ENCODE measurements at places on chromosomes 6 and 20. TPM values are rescaled to one million over a fixed set of nuclear protein-coding genes. Genes with fewer than 3 reads are reported as not detected.

SMPDL3A gene
- 0.35 TPM for total RNA-seq

- DNase-seq, result peak; percentile 25
Measured at GRCh38 chr20:62368976-62369814, 2.1 kb upstream of the LAMA5 start.

DBNDD2 gene
- total RNA-seq, result 43.4 TPM

- DNase-seq, result no peak
Measured at GRCh38 chr6:21334651-21335050, 258.9 kb upstream of the SOX4 start.

PAX1 gene
- not detected for total RNA-seq

FAM229B gene
- total RNA-seq, result 3.3 TPM

POLR1C gene
- 39.1 TPM for total RNA-seq

ZBTB46 gene
- total RNA-seq, result 2.7 TPM

IMPG1 gene
- not detected for total RNA-seq

GRCh38 chr20:4295226-4295625 lies 279.9 kb upstream of the RNF24 start:
- no peak for DNase-seq

DNA sequence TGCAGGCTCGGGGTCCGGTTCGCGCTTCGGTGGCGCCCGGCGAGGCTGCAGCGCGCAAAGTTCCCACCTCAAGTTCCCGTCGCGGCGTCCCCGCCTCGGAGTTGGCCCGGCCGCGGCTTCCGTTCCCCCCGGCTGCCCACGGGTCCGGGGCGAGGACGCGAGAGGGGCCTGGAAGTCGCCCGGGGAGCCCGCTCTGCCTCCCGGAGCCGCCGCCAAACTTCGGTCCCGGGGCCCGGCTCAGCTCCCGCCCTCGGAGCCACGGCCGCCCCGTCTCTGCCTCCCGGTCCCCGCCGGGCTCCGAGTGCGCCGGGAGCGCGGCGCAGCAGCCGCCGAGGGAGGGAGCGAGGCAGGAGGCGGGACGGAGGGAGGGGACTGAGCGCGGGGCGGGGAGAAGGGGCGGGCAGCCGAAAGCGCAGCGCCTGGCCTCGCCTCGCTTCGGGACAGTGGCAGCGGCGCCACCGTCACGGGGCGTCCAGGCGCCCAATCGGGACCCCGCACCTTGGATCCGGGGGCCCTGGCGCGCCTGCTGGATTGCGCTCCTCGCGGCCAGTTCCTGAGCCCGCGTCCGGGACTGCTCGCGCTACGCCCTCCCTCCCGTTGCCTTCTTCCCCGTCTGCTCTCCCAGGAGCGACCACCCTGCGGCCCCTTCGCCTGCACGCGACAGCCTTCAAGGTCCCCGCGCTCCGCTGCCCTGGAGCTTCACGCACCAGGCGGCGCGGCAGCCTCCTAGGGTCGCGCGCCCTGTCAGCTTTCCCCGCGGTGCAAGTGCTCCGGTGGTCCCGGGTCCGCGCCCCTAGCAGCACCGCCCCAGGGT lies at the start of gene KCNG1:
KCNG1 (minus strand) TSS at position 305 of the 814 bp plus-strand sequence. CDS start 12,769 bp downstream, outside the sequence.
- DNase-seq, result peak; percentile 69

GRCh38 chr6:168631564-168631963 lies 190.6 kb downstream of the SMOC2 start:
- no peak for DNase-seq

DNA sequence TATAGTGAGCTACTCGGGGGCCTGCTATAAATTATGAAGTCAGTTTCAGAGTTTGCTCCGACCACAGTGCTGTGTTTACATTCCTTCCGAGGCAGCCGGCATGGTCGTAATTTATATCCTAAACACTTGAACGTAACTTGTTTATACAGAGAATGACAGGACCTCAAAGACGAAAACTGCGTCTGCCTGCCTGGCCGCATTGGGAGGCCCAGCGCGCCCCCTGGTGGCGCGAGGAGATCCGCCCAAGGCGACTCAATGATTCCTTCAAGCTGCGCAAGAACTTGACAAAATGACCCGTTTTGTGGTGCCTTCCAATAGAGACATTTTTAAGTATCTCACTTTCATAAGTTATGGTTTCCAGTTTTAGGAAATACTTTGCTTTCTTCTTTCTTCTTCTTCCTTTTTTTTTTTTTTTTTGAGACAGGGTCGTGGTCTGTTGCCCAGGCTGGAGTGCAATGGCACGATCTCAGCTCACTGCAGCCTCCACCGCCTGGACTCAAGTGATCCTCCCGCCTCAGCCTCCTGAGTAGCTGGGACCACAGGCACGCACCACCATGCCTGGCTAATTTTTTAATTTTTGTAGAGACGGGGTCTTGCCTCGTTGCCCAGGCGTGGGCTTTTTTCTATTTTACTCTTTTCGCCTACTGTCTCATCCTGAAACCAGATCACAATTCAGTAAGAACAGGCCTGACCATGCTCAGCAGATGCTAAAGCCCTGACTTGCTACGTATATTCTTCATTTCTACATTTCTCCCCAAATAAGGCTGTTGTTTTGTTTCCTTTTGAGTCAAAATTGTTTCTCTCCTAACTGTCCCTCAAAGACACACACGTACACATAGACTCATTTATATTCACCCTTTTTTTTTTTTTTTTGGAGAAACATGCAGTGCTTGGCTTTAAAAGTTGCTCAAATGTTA lies 7.8 kb downstream of the FOXF2 start:
- DNase-seq, result peak; percentile 65

- DNase-seq, result no peak
Measured at GRCh38 chr6:25181923-25182322, 97.3 kb upstream of the CARMIL1 start.

SIRPG gene
- 55.4 TPM for total RNA-seq

MYB gene
- 91.4 TPM for total RNA-seq

DNA sequence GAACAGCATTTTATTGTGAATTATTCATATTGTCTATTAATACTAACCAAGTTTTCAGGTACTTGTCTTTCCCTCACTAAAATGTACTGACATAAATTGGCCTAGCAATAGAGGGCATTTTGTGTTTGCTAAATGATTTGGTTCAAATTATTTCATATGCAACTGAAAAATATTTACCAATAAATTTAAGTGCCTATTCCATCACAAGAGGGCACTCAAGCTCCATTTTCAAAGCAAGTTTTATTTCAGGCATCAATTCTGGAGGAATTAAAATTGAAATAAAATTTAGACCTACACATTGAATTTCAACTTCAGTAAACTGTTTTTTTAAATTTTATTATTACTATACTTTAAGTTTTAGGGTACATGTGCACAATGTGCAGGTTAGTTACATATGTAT lies 114.3 kb upstream of the SYNCRIP start:
- no peak for DNase-seq

TRIM15 gene
- total RNA-seq, result 0.84 TPM

PEX3 gene
- 24.3 TPM for total RNA-seq

DNA sequence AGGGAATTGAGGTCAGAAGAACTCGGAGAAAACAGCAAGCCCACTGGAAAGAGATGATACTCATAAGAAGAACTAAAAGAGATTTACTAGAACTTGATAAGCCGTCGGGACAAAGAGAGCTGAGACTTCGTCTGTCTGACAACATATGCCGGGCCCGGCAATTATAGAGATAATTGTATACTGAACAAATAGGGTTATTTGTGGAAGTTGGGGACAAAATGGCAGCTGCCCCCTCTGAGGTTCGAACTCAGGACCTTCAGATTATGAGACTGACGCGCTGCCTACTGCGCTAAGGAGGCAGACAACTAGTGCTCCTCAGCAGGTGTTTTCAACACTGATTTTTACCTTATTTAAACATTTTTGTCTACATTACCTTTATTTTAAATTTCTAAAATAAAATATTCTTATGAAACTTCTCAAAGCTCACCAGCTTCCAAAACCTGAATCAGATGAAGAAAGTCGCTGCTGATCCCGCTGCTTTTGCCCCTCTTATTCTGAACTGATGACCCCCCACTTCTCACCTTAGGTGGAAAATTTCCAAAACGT lies 29.3 kb upstream of the TRIM27 start:
- peak; percentile 57 for DNase-seq

- no peak for DNase-seq
Measured at GRCh38 chr6:148973538-148974208, 226.8 kb downstream of the UST start.

STK35 gene
- total RNA-seq, result 24.3 TPM

DNA sequence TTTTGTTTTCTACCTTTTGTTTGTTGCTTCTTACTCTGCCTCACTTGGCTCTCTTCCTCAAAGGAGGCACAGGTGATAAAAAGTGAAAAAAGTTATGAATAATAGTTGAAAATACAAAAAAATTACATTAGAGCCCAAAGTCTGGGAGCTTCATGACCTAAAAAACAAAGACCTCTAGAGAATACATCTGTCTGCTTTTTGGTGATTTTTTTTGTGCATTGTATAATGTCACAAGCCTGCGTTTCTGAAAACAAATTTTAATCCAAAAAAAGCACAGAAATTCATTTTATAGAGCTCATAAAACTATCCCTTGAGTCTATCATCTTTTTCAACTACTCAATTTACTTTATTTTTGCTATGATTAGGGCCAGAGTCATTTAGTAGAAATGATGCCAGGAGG lies 41.4 kb upstream of the ARHGAP18 start:
- DNase-seq, result no peak

DNA sequence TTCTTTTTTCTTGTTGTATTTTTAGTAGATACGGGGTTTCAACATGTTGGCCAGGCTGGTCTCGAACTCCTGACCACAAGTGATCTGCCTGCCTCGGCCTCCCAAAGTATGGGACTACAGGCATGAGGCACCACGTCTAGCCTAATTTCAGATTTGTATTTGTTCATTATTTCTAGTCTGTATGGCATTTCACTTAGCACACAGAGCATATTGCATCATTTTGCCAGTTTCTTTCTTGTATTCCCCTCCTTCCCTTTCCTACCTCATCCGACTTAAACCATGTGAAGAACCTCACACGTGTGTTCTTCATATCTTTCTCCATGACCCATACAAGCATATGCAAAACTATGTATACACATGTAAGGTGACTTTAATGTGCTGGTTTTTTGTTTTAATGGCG lies 470.0 kb downstream of the CBLN4 start:
- DNase-seq, result no peak

- DNase-seq, result no peak
Measured at GRCh38 chr6:143115728-143116127, 55.0 kb downstream of the AIG1 start.

BPIFB2 gene
- not detected for total RNA-seq

- DNase-seq, result no peak
Measured at GRCh38 chr6:118606268-118606667, 45.1 kb downstream of the CEP85L start.

TBX18 gene
- not detected for total RNA-seq

DNA sequence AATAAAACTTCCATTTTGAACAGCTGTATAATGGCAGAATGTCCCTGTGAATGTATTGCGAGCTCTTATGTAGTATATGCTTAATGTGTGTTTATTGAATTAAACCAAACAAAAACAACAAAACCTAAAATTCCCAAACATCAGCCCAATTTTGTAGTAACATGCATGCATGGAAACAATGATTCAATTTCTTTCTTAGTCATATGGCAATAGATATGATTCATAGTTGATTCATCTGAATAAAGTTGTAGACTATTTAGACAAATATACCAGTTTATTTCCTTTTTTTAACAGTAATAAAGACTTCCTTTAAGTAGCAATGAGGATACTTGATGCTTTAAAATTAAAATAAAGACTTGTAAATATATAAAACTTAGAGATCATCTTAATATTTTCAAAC lies 670.6 kb downstream of the CD109 start:
- DNase-seq, result no peak

DNA sequence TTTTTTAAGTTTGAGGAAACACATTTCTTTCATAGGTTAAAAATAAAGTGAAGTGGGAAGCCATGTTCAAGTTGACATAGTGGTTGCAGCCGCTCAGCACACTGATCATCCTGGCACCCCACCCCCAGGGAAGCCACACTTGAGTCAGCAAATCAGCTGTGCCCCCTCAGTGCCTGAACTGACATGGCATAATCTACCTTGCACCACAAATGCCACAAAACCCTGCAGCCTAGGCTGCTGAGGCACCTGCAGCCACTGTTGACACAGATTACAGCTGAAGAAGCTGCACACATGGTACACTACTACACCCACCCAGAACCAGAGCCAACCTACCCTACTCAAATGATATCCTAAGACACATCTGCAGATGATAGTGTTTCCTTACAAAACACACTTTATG lies 77.5 kb upstream of the RIMS1 start:
- no peak for DNase-seq

WFDC2 gene
- total RNA-seq, result 1.8 TPM

- DNase-seq, result no peak
Measured at GRCh38 chr6:98627129-98627775, 207.1 kb upstream of the POU3F2 start.

All from activated T-cell treated with anti-CD3 and anti-CD28 coated beads, Interleukin-2, amount 50 U/mL, for 72 hours (primary cell).